ENCODE measurements at places on chromosomes 11 and 22.

- no peak for DNase-seq
Observed at GRCh38 chr11:115444542-115444941, 59.7 kb downstream of the CADM1 start.

DNA sequence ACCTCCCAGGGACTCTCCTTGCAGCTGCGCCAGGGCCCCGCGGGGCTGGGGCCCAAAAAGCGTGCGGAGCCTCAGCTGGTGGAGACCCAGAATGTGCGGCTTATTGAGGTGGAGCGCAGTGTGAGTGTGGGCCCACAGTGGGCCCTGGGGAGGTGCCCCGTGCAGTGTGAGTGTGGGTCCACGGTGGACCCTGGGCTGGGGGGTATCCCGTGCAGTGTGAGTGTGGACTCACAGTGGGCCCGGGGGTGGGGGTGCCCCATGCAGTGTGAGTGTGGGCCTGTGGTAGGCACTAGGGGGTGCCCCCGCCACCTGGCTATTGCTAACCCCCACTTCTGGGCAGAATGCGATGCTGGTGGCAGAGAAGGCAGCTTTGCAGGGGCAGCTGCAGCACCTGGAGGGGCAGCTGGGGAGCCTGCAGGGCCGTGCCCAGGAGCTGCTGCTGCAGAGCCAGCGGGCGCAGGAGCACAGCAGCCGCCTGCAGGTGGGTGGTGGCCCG, 7.8 kb upstream of the RPS6KA4 start:
- no peak for DNase-seq

- no peak for DNase-seq
Observed at GRCh38 chr22:32324505-32325415, 32.9 kb upstream of the RFPL3 start.

GRCh38 chr11:126477535-126478305, 122.2 kb downstream of the ST3GAL4 start:
- DNase-seq = no peak

DNA sequence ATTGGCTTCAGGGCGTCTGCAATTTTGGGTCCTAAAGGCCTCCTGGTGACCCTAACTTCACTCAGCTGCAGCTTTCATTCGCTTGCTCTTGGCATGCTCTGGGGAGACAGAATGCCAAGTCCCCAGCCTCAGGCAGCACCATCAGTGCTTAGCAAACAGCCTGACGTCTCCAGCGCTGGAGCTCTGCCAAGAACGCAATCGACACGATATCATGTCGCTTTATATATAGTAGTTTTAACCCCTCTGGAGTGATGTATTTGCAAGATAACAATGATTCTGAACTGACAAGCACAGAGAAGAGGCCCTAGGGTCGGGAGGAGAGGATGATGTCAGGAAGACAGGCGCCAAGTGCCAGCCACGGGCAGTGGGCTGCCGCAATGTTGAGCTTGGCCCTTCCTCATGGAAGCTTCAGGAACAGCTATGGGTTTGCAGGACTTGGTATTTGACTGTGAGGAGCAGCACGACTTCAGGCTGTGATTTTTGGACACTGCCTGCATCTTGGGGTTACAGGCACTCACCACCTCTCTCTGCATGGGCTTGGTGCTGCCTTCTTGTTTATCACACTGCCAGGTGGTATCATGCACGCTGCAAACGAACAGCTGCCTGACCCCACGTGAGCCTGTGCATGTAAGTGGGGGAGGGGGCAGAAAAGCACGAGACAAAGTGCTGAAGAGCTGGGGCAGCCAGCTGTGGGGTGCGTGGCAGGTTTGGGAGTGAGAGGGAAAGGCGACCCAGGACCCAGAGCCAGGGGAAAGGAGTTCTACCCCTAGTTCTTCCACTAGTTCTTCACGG, 26.1 kb downstream of the B3GAT1 start:
- DNase-seq = no peak

GRCh38 chr11:15944460-15944859, 411.9 kb downstream of the SOX6 start:
- DNase-seq = no peak

DNA sequence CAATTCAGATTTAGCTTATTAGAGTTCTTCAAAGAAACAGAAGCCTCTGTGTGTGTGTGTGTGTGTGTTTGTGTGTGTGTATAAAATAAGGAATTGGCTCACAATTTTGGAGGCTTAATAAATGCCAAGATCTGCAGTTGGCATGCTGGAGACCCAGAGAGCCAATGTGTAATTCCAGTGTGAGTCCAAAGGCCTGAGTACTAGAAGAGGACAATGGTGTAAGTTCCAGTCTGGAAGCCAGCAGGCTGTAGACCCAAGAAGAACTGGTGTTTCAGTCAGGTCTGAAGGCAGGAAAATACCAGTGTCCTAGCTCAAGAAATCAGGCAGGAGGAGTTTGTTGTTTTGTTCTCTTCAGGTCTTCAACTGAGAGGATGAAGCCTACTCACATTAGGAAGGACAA, 20.0 kb downstream of the TMEM135 start:
- DNase-seq = no peak

- peak; percentile 6 for DNase-seq
Observed at GRCh38 chr11:68632802-68633201, 51.5 kb upstream of the GAL start.

- DNase-seq = no peak
Observed at GRCh38 chr11:68497761-68498160, 37.2 kb downstream of the PPP6R3 start.

- DNase-seq = no peak
Observed at GRCh38 chr11:89477175-89477574, 14.0 kb downstream of the NOX4 start.

All from stimulated activated CD4-positive, alpha-beta T cell treated with anti-CD3 and anti-CD28 coated beads, Interleukin-2, amount 100 ng/mL, for 48 hours (primary cell).